Stimulated activated CD4-positive, alpha-beta T cell treated with anti-CD3 and anti-CD28 coated beads, Interleukin-2, amount 100 ng/mL, for 24 hours (primary cell): ENCODE measurements at places on chromosomes 11 and 22.

- no peak for DNase-seq
These were observed 16.5 kb downstream of the SGSM1 start for GRCh38 chr22:24822471-24822870.

GRCh38 chr11:1479006-1479677, 7.4 kb downstream of the MOB2 start:
- DNase-seq: no peak

- no peak for DNase-seq
These were observed 125.9 kb downstream of the TEAD1 start for GRCh38 chr11:12800032-12800671.

DNA sequence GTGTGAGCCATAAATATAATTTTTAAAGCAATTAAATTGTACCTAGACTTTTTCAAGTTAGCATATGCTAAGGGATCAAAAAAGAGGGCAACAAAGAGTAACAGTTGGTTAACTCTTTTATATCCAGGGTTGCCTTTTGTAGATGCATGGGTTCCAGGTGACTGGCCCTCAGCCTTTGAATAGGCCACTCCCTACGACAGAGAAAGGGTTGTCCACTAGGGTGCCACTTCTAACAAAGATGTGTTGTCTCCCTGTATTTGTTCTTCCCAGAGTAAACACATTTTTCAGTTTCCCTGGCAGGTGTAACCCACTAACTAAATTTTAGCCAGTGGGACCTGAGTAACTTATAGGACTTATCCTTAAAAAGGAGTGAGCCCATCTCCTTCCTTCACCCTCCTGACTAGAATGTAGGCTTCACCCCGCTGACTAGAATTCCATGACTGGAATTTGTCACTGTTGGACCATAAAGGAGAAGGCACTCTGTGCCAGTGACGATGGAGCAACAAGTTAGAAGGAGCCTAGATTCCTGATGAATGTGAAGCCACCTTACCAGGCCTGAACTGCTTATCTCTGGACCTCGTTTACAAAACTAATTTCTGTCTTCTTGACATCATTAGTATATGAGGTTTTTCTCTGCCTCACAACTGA, 16.6 kb downstream of the TUG1 start:
- DNase-seq: no peak

GRCh38 chr22:47010211-47010610, 247.8 kb downstream of the TBC1D22A start:
- no peak for DNase-seq

- DNase-seq: no peak
These were observed 21.9 kb downstream of the ATG16L2 start for GRCh38 chr11:72836111-72836510.

DNA sequence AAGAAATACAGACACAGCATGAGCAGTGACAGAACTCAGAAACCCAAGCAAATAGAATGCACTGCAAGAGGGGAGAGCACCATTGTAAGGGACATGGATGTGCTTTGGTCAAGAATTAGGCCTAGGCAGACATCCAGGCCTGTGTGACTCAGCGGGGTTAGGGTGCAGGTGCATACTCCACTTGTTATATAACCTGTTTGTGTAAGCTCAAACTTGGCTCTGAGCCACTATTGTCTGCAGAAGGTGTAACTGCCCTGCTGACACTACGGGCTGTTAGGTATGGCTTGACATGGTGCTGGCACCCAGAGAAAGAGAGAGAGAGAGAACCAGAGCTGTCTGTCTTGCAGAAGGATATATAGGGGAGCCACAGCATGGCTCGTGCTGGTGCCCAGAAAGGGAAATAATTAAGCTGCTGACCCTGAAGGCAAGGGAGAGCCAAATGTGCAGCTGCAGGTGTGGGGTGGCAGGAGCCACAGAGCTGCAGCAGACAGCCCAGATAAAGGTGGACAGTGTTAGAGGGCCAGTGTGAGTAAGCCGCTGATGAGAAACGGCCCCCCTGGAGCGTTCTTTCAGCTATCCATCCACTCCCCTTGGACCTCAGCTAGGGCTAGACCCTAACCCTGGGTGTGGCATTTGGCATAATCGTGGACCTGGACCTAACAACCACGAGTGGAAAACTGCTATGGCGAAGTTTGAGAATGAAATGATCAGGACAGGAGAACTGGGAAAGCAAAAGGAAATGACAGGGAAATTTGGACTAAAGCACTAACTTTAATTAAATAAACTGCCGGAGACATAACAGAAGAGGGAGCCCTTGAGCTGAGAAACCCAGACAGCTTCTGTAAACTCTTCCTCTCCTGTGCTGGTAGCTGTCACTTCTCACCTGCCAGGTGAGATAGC, 253.0 kb upstream of the CCDC179 start:
- DNase-seq: no peak

DNA sequence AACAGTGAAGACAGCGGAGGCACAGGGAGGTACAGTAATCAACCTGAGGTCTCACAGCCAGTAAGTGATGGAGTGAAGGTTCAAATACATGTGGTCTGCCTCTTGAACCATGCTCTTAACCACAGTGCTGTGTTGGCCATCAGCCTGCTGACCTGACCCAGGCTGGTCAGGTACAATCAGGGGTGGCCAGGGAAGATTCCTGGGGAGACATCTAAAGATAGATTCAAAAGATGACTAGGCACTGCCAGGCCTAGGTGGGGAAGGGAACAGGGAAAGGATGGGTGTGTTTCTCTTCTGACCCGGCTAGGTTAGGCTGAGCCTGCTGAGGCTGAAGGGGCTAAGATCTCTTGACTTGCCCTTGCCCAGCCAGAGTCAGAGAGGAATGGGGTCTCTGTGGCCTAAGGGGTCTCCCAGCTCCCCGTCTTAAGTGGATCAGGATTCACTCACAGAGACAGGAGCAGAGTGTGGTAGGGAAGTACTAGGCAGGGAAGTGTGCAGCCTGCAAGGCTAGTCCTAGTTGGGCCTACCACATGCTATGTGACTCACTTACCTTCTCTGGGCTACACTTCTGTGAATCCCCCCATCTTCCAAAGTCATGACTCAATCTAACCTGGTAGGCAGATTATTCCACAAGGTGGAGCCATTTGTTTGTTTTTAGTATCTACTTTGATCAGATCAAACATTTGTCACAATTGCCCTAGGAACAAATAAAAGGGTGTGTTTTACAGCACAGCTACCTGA, 10.4 kb upstream of the SREBF2 start:
- DNase-seq: no peak

DNA sequence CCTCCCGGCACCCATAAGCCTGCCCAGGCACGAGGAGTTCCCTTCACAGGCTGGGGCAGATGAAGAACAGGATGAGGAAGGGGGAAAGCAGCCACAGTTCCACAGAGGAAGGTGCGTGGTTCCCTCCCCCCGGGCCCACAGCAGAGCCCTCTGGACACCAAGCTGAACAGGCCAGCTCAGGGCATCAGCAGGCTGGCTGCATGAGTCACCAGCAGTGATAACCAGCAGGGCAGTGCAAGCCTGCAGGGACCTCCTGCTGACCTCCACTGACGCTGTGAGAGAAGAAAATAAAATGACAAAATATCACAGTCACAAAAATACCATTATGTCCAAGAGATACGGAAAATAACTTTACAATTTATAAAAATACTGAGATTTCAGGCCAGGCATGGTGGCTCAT, 11.5 kb downstream of the RTL6 start:
- no peak for DNase-seq

GRCh38 chr11:69450064-69450856, 31.2 kb upstream of the LINC01488 start:
- DNase-seq: no peak

GRCh38 chr11:77102246-77103210, at the start of gene OMP:
OMP (plus strand) TSS chr11:77102840; CDS start chr11:77102840, 0 bp downstream.
- no peak for DNase-seq

- peak; percentile 80 for DNase-seq
These were observed at the start of gene GRAMD1B for GRCh38 chr11:123429913-123430720. GRAMD1B (plus strand) TSS chr11:123430269; CDS start chr11:123430793, 524 bp downstream.

GRCh38 chr11:121249039-121249663, 43.4 kb upstream of the SC5D start:
- peak; percentile 12 for DNase-seq

DNA sequence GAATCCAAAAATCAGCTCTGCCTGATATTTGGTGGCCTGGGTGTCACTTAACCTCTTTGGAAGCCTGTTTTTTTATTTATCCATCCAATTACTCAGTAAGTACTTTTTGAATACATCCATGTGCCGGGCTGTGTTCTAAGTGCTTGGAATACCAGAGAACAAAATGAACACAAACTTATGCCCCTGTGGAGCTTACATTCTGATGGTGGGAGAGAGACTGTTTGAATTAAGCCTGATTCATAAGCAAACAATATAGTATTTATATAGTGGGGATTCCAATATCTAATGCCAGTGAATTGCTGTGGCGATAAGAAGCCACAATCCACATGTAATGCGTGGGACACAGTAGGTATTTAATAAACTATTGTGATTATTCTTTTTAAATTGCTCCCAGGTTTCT, 19.4 kb downstream of the KCNJ5 start:
- DNase-seq: no peak

DNA sequence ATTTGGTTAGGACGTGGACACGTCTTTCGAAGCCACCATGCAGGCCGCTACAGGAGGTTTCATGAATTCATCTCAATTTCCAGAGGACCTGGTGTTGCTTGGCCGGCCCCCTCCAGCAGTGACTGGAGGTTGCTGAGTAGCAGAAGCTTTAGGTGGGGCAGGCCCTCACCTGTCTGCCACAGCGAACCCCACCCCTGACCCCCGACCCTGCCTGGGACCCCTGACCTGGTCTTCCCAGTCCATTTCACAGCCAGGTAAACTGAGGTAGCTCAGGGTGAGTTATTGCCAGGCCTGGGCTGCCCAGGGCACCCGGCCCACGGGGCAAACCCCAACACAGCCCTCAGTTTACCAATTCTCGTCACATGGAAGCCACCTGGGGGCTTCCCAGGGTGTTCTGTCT, 39.1 kb upstream of the SMIM38 start:
- no peak for DNase-seq

DNA sequence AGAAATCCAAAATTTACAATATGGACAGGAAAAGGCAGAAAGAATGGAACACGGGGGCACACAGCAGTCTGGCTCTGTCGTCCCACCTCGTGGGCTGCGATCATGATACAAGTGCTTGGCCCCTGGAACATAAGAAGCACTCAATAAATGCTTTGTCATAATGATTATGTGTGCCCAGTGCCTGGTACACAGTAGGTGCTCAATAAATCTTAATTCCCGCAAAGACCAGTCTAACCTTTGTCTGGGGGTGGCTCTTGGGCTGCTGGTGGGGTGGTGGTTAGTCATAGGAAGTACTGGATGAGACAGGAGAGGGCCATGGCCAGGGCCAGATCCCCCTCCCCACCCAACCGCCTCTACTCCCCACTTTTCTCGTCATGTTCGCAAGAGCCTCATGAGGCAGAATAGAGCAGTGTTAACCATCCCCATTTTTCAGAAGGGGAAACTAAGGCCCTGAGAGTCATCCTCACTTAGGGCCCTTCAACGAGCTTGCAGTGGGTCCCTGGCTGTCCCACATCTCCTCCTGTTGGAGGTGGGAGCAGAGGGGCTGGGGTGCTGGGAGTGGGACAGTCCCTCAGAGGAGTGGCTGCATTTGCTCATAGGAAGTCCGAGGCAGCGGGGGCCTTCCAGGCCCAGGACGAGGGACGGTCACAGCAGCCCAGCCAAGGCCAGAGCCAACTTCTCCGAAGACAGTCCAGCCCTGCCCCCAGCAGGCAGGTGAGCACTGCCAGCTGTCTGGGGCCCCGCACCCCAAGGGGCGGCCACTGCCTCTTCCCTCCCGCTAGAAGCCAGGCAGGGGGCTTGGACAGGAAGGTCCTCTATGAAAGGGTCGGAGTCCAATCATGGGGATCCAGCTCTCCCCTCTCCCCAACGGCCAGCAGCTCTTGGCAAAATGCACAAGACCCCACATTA, 36.1 kb downstream of the TRIOBP start:
- no peak for DNase-seq

GRCh38 chr11:65183201-65183891, 1.6 kb downstream of the CAPN1 start:
- no peak for DNase-seq

DNA sequence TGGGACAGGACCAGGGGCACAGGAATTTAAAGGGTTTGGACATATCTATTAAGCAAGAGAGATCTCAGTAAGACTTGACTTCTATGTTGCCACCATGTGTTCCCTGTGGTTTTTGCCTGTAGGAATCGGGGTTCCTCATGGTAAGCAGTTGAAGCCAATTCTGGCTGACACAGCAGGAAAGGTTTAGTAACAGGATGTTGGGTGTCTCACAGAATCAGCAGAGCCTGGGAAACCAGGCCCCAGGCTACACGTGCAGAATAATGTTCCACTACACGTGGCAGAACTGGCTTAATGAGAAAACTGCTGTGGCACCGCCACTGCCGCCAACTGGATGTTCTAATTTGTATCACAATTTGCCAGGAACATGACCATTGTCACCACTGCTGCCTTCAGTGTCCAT, 264.6 kb upstream of the PLET1 start:
- no peak for DNase-seq

GRCh38 chr11:73566422-73566821, 31.5 kb downstream of the FAM168A start:
- no peak for DNase-seq

GRCh38 chr22:25076336-25076735, 123.3 kb upstream of the CRYBB3 start:
- DNase-seq: peak; percentile 69
